ENCODE measurements at places on chromosomes 3 and 15.

DNA sequence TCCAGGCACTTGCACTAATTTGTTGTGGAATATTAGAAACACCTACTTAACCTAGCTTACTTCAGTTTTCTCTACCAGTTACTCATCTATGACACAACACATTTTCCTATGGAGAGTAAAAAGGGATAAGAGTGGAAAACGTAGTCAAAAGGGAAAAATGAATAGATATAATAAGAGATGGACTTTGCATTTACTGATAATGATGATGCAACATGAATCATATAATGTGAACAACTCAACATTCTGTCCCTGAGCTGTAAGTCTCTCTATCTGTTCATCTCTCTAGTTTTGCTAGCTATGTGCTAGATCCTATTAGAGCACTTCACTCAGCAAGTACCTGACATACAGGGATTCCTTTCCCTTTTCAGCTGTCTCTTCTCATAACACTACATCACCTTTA is 627.1 kb downstream of the AGBL1 start:
- no peak for DNase-seq

DNA sequence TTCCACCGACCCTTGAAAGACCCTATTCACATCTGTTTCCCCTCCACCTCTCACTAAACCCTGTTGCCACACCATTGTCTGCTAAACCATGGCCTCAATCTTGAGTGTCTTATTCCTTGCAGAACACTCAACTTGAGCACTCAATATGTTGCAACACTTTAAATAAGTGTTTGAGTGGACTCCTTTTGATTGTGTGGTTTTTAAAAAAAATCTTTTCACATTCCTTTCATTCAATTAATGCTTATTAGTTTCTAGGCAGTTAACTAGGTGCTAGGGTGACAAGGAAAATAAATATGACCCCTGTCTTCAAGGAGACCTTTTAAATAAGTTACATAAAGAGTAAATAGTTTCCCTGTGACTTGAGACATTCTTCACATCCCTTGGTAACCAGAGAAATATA is 13.3 kb upstream of the HHLA2 start:
- DNase-seq: no peak

- no peak for DNase-seq
Observed at GRCh38 chr3:112377568-112378071, 44.7 kb downstream of the CD200 start.

GRCh38 chr15:40438712-40439111 is 2.0 kb upstream of the BAHD1 start:
- DNase-seq: no peak

DNA sequence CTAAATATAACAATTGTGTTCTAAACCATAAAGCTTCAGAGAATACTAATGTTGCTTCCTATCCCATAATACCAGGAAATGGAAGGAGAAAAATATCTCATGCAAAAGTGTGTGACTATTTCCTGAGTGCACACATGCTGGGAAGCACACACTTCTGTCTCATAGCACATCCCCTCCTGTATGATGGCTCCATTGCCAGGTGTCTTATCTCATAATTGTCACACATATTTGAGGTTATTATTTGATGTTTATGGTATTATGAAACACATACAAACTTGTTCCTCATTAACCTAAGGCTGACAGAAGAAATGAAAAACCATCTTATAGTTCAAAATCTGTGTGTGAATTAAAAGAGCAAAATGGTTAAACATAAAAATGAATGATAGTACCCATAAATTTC is 65.4 kb downstream of the SERP1 start:
- DNase-seq: no peak

DNA sequence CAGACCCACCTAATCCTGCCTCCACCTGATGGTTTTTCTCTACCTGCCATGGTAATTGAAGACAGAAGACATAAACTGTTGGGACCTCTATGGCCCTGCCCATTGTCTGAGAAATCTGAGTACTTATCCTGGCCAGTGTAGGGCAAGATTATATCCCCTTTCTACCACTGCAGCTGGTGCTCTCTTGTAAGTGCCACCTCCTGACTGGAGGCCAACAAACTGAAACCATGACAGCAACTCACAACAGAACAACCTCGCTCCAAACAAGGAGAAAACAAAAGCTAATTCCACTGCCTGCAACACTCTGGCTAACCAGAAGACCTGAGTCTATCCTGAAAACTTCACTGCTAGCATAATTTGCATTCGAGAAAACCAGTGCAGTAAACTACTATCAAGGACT is 82.9 kb downstream of the CLDN1 start:
- DNase-seq: no peak

GRCh38 chr3:156175570-156175969 is 55.2 kb downstream of the KCNAB1 start:
- no peak for DNase-seq

- DNase-seq: no peak
Observed at GRCh38 chr15:51327081-51327480, 11.3 kb downstream of the CYP19A1 start.

DNA sequence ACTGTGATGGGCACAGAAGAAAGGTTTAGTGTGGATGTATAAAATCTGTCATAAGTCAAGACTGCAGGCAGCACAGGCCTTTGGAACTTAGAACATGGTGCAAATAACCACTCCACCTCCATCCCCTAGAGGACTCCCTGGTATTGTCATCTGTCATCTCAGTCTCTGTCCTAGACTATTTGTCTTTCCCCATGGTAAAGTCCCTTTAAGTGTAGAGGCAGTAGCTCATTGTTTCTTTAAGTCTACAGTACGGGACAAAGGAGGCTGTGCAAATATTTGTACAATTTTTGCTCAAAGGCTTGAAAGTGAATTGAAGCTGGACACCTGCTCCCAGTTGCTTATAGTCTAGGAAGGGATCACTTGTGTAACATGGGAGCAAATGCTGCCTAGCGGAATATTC is 3.2 kb upstream of the PXYLP1 start:
- DNase-seq: no peak

GRCh38 chr3:13023235-13023970 is 49.8 kb downstream of the IQSEC1 start:
- DNase-seq: no peak

- DNase-seq: no peak
Observed at GRCh38 chr3:60972599-60972998, 278.7 kb downstream of the FHIT start.

GRCh38 chr3:79286882-79287281 is 480.9 kb downstream of the ROBO1 start:
- DNase-seq: no peak

GRCh38 chr3:51705276-51706020 is 1.4 kb upstream of the GRM2 start:
- no peak for DNase-seq

DNA sequence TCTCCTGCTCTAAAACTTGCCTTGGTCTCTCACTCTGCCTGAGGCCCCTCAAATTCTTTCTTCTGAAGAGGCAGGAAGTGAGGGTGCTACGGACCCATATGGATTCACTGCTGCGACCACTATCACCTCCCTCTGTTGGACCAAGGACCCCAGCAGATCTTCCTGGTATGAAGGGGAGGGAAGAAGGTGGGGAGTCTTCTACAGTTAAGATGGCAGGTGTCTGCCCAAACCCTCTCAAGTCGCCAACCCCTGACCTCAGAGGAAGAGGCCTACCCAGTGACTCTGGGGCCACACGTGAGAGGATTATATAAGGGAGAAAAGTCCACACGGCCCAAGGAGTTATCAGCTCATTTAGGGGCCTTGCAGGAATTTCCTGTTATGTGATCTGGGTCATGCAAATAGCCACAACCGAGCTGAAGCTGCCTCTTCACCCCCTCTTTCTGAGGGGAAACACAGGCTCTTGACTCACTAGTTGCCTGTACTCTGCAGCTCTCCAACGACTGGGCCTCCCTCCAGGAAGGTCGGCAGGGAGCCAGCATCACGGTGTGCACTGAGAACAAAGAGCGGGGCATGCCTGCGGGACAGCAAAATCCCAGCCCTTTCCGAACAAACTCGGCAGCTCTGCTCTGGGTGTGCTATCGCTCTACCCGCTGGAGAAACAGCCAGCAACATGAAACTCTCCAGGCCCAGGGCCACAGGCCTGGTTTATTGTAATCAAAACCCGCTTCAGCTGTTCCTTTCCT is 116.0 kb downstream of the XXYLT1 start:
- no peak for DNase-seq

- DNase-seq: no peak
Observed at GRCh38 chr15:74812533-74812932, at the start of gene LMAN1L. TSS of gene LMAN1L (plus strand) at chr15:74812835. CDS start at chr15:74812855, 20 bp downstream.

DNA sequence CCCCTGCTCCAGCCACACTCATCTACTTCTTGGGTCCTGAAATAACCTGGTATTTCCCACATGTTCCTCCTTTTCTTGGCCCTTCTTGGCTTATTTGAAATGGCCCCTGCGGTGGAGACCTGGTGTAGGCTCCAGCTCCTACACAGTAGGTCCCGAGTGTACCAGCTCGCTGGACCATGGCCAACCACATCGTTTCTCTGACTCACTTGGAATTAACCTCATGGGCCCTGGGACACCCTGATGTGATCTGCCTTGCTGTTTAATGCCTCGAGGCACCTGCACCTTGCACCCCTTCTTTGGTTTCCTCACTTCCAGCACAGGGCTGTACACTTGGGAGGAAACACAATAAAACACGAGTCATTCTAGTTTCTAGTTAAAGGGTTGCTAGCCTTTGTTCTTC is 60.3 kb downstream of the FEM1B start:
- no peak for DNase-seq

DNA sequence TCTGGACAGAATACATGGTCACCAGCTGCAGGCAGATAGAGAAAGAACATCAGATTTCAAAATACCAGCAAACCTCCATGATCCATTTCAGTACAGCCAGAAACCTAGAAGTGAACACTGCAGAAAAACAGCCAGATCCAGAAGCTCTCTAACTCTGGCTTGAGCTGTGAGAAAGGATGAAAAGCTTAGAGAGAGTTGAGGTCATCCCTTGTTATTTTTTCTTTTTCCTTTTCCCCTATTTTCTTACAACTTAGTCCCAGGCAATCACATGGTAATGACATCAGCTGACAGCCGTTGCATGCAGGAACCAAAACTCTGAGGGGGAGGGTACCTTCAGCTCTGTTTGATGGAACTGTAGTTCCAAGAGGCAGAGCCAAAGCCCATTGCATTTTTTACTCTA is 113.2 kb downstream of the TCF12 start:
- DNase-seq: no peak

DNA sequence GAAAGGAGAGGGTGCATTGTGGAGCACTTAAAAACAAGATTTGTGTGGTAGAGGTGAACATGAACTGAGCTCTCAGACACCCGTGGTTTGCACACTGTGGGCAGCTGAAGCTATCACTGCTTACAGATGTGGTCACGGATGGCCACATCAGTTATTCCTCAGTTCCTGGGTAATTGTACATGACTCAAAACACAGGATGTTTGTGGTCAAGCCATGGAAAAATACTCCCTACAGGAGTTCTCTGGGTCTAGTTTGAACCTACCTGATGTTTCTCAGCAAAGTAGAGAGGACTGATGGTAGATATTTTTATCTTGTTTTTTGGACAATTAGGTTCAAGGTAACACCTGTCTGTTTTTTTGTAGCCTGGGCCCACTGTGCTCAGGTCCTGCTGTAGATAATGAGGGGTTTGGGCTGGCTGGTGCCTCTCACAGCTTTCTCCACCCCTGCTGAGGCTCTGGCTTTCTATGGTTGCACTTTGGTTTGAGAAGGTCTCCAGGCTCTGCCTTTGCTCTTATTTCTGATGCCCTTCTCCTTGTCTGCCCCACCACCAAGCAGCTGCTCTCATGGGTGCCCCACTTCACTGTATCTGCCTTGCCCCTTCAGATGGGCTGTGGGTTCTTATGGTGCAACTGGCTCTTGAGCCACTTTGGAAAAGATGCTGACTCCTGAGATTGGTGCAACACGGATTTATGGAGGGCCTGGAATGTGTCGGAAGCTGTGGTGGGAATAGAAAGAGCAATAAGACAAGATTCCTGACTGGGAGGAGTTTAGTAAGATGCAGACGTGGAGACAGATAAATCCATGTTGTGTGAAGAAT is 40.1 kb downstream of the CDCP1 start:
- DNase-seq: no peak

DNA sequence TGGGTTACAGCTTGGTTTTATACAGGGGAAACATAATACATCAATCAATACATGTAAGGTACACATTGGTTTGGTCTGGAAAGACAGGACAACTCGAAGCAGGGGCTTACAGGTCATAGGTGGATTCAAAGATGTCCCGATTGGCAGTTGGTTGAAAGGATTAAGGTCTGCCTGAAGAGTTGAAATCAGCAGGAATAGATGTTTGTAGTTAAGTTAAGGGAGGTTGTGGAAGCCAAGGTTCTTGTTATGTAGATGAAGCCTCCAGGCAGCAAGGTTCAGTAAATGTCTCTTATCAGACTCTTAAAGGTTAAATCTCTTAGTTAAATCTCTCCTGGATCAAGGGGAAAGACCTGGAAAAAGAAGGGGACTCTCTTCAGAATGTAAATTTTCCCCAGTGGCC is 58.4 kb upstream of the MINAR1 start:
- DNase-seq: no peak

DNA sequence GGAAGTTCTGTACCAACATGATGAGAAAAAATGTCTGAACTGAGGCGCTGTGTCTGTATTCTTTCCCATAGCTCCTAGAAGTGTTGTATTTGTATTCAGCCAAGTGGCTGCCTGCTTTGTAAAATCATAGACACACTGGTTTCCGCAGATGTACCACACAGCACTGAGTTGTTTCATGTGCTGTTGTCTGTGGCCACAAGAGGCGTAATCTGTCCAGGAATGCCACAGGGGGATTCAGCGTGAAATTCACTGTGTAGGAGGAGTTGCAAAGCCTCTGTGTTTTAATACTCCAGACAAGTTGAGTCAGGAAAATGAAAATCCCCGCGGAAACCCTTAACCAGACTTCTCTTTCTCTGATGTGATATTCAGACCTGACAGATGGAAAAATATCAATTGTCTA is 462.2 kb downstream of the NSUN3 start:
- DNase-seq: no peak

DNA sequence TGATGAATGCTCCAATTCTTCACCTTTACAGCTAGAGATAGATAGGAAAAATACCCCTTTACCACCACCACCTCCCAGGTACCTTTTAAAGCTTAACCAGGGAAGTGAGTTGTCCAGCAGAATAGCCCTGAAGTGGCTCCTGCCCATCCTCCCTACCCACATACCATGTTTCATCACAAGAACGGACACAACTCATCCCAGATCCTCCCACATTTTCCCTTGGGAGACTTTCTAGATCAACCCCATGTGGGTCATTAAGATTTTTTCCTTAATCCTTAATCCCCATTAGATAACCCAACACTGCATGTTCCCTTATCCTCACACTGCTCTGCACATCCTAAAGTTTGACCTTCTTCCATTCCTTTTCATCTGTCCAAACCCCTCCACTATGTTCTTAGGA is 69.3 kb downstream of the CHST2 start:
- no peak for DNase-seq

- DNase-seq: no peak
Observed at GRCh38 chr3:164476631-164477030, 601.7 kb downstream of the SI start.

DNA sequence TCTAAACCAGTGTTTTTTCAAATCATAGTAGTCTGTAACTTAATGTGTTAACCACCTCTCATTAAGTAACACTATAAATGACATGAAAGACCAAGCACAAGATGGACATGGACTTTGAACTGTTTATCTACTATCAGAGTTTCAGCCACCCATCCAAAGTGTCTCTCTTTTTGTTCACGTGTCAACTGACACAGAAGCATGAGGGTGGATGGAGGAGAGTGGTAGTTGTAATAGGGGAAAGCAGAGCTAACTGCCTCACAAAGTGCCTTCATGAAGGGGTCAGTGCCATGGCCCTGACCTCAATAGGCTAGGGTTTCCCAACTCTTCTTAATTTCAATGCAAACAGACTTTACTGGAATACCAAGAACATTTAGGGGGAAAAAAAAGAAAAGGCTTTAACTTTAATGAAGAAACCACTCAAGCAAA is 32.1 kb upstream of the TRPM7 start:
- DNase-seq: no peak

GRCh38 chr15:69634860-69635259 is 182.2 kb downstream of the RPLP1 start:
- DNase-seq: no peak
